Hematopoietic multipotent progenitor cell treated with erythropoietin and hydrocortisone succinate and interleukin-3 and kit ligand, for 6 days (in vitro differentiated cells): ENCODE measurements at places on chromosomes 7 and 10.

- no peak for DNase-seq
These were observed 64.8 kb upstream of the GRM8 start for GRCh38 chr7:127317447-127317961.

GRCh38 chr10:45432700-45433472 lies 58.9 kb downstream of the ALOX5 start:
- no peak for DNase-seq

- DNase-seq: no peak
These were observed 59.2 kb downstream of the ANLN start for GRCh38 chr7:36448781-36449379.

- peak; percentile 70 for DNase-seq
These were observed 30.0 kb upstream of the PRKAR2B start for GRCh38 chr7:107014387-107015023.

GRCh38 chr7:30926313-30926712 lies 14.7 kb downstream of the AQP1 start:
- peak; percentile 82 for DNase-seq

DNA sequence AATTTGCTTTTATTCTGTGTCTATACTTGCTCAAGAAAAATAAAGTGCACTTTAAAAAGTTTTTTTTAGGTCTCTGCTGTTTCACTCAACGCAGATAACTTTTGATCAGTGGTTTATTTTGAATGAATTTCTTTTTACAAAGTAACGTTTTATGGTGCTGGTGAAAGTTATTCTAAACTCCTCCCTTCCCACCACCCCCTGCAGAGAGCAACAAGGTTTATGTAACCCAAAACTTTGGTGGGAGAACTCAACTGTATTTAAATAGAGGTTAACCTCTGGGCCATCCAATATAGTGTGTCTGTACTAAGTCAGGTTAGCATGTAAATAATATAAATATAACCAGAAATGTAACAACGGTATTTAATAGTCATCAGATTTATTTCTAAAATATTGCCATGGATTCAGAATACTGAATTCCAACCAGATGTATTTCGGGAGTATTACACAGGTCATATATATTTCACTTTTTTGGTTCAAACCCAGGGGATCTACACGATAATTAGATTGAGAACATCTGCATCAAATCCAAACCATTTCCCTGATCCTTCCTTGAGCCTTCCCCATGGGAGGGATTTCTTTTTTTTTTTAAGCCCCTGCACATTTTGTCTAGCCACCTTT lies 3.9 kb upstream of the CUX1 start:
- DNase-seq: no peak

GRCh38 chr10:34956756-34957155 lies 133.4 kb downstream of the CUL2 start:
- DNase-seq: no peak
